ENCODE measurements at places on chromosomes 12 and 14.
A peak's percentile ranks its signal among the peaks of the same experiment; 100 is the strongest.

DNA sequence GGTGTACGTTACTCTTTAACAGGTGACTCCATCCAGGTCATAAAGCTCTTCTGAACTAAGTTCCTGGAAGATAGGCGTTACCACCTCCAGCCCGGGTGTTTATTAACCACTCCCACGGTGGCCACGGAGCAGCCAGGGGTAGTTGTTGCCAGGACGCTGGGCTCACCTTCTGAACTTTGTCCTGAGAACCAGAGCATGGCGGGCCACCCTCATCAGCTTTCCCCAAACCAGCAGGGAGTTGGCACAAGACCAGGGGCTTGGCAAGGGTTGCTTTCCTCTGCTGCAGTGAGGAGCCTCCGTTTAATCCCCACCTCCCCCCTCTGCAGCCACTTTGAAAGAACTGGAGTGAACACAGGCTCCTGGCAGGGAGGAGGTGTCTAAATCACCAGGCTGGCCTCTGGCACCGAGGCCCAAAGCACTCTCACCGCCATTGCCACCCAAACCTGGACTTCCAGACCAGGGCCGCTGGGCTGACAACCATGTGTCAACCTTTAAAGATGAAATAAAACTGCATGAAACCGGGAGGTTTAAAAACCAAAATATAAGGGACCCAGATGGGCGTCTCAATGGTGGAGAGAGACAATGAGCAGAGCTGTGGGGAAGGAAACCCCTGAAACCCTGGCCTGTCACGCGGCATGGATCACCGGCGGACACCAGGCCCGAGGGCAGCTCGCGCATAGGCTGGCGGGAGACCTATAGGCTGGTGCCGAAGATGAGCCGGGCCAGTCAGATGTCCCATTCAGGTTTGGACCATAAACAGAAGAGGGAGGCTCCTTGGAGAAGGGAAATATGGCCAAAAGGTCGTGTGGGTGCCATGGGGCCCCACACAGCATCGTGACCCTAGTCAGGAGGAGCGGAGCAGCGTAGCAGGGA lies 30.9 kb upstream of the TDRD9 start:
- DNase-seq = no peak

DNA sequence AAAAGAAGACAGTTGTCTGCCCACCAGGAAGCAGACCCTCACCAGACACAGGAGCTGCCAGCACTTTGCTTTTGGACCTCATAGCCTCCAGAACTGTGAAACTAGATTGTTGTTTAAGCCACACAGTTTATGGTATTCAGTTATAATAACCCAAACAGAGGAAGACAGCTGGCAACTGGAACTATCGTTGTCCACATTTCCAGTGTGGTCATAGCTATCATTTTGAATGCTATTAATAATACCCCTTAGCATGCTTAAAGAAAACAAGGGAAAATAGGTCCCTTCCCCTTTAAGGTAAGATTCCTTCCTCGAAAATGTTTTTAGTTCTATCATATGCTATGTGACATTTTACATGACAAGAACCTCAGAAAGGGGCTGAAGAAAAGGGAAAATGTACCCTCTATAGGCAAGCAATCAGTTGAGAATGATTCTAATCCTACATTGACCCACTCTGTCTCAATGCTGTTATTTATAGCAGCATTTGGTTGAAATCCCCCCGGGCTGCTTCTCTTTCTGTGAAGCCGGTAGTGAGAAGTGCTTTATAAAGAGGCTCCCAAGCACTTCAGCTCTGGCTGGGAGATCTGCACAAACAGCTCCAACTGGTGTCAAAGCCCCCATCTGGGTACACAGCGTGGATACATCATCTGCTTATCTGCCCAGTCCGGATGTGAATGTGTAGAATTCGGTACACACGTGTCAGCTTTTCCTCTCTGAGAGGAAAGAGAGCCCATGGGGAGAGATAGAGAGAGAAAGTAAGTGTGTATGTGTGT lies 221.2 kb upstream of the FLRT2 start:
- DNase-seq = peak; percentile 67

- no peak for DNase-seq
Observed at GRCh38 chr12:71492604-71493003, 53.0 kb downstream of the LGR5 start.

GRCh38 chr12:67355428-67356379 lies 86.5 kb downstream of the CAND1 start:
- DNase-seq = no peak

DNA sequence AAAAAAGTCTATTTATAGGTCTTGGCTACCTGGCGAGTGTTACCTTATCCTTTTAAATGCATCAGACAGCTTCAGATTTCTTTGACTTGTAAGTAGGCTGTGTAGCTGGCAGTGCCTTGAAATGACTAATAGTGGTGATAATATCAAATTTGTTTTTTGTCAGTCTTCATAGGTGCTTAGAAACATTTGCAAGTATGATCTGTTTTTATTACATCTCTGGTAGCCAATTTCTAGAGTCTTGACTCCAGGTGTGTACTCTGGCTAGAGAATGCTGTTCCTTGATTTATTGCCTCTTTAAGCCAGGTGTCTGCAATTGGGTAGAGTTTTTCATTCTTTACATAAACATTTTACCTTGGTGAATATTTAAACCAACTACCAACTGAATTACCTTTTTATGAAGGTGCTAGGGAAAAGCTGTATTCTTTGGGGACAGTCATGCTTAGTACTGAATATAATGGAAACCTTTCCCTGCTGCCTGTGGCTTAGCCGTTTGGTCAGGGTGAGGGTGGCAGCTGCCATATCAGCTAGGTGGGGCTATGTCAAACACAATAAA lies 32.6 kb downstream of the MLXIP start:
- no peak for DNase-seq

- DNase-seq = no peak
Observed at GRCh38 chr12:1723721-1724120, 32.9 kb downstream of the ADIPOR2 start.

- DNase-seq = no peak
Observed at GRCh38 chr14:55789406-55789805, 209.4 kb downstream of the KTN1 start.

DNA sequence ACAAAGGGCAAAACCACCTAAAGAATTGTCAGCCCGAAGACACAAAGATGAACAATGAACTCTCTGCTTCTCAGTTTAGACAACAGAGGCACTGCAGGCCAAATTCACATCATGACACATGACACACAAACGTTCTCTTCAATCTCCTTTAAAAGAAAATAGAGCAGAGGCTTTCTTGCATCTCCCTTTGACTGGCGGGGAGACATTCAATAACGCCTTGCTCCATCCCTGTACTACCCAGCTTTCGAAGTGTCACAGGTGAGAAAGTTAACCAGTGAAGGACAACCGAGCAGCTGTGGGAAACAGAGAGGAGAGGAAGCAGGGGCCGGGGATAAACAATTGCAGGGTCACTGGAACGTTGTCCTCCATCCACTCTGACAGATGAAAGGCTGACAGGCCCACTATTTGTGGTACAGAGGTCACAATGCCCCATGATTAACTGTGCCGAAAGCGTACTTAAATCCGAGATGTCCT lies 130.8 kb downstream of the PHLDA1 start:
- no peak for DNase-seq

DNA sequence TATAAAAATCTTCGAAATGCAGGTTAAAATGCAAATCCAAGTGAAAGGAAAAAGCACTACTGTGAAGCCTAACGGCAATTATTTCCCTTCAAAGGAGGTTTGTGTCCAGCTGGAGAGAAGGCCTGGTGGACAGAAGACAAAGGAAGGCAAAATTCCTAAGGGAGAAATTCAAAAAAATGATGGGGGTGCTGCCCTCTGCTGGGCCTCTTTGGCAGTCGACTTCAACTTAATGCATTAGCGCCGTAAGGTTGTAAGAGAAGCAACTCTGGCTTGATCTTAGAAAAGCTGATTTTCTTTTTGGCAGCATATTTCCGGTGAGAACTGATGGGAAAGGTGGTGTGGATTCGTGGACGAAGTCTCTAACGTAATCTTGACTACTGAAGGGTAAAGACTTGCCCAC lies 34.3 kb upstream of the CHFR start:
- no peak for DNase-seq

DNA sequence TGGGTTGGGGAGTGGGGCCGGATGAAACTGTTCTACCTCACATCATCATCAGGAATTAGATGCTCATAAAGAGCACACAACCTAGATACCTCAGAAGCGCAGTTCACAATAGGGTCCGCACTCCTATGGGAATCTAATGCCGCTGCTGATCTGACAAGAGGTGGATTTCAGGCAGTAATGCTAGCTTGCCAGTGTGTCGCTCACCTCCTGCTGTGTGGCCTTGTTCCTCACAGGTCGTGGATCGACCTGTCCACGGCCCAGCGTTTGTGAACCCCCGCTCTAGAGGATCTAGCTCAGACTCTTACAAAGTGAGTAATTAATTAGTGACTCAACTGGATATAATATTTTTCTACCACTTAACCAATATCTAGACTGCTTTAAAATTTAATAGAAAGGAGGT lies 5.8 kb downstream of the PPP1R12A start:
- no peak for DNase-seq

Data from glutamatergic neuron (in vitro differentiated cells).